GM12892 (cell line): ENCODE measurements at places on chromosomes 1 and 21.

DNA sequence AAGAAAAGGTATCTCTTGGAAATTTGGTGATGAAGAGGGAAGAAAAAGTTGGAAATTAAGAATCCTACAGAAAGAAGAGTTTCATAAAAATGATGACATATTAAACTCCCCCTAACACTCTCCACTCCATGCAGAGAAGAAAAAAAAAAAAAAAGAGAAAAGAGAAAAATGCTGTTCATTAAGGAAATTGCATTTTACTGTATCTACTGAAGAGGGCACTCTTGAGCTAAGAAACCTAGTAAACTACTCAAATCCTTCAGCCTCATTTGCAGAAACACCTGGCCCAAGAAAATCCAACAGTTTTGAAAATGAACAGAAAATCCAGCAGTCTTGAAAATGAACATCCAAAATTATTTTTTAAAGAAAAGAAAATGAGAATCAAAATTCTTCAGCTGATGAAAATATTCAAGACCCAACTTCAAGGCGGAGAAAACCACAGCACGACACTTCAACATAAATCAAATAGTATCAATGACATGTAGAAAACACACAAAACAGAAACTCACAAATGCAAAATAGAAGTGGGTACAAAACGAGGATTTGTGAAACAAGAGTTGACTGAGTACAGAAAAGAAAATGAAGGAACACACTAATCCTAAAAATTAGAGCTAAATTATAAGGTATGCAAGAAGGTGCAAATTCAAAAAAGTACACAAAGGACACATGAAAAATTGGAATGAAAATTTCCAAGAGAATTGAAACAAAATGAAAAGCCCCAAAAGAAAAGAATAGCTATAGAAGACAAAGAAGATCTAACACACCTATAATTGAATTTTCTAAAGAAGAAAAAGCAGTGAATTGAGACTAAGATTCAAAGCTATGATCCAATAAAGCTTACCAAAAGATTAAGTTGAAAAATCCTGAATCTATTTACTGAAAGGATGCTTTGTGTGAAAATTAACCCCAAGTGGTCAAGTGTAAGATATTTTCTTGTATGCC is 73.2 kb upstream of the DNAJC6 start:
- DNase-seq, result no peak

DNA sequence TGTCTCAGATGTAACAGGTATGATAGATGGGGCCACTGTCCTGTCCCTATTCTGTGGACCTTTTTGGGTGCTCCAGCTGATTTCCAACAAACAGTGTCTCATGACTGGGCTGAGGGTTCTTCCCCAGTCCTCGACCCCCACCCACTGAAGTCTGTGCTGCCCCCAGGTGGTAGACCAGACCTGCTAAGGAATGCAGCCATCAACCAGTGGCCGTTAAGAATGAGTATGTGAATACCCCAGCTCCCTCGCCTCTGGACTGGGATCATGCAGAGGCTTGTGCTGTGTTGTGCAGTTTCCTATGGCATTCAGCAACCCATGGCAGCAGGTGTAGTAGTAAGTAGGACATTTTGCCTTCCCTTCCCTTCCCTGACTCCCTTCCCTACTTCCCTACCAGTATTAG is 183.1 kb upstream of the KAZN start:
- DNase-seq, result no peak

DNA sequence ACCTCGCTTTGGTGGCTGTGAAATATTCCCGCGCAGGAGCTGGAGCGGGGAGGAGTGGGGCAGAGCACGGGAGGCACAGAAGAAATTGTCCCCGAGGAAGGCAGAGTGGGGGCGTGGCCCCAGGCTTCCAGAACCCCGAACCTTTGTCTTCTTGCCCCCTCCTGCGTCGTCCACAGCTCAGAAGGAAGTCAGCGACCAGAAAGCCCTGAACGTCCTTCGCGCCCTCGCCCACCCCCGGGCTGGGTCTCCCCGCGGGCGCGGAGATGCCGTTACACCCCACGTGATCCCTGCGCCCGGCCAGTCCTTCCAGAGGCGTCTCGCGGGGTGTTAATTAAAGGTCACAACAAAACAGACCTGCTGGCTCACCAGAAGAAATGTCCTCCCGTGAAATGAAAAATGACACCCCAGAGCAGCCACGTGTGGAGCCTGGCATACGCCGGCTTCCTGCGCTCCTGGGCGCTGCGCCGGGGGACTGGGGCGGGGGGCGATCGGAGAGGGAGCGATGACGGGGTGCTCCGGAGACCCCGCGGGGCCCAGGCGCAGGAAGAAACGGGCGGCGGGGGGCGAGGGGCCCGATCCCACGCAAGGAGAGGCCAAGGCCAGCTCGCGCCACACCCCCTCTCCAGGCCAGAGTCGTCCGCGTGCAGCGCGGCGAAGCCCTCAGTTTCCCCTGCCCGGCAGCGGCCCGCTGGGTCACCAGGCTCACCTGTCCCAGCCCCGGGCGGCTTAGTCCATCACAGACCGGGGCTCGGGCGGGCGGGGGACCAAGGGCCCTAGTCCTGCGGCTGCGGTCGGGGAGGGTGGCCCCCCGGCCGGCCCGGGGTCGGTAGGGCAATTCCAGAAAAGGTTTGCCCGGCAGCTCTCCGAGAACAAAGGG is 995 bp upstream of the KIF26B start:
- peak; percentile 18 for DNase-seq

DNA sequence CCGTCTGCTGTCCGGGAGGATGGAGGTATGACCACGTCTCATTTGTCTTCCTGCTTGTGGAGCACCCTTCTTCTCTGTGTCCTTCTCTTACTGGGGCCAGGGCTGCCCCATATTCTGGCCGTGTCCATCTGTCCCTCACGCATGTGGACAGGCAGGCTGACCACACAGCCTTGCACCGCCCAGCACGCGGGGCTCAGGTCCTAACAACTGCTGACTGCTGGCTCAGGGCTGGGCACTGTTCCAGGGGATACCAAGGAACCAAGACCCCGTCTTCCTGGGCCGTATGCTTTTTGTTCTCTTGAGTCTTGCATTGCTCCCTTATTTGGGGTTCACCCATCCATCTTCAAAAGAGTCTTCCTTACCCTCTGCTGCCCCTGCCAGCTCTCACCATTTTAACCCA is 17.5 kb upstream of the SPSB1 start:
- no peak for DNase-seq

GRCh38 chr1:95263450-95263849 is 29.4 kb downstream of the RWDD3 start:
- no peak for DNase-seq

- DNase-seq, result no peak
Measured at GRCh38 chr1:167631936-167632614, 2.0 kb downstream of the RCSD1 start.

- DNase-seq, result no peak
Measured at GRCh38 chr1:155969377-155969791, 9.0 kb downstream of the ARHGEF2 start.

- DNase-seq, result no peak
Measured at GRCh38 chr1:72498371-72498770, 216.0 kb upstream of the NEGR1 start.

- no peak for DNase-seq
Measured at GRCh38 chr1:206713070-206713469, 28.4 kb downstream of the MAPKAPK2 start.

- no peak for DNase-seq
Measured at GRCh38 chr1:93635614-93636543, 45.8 kb downstream of the BCAR3 start.

DNA sequence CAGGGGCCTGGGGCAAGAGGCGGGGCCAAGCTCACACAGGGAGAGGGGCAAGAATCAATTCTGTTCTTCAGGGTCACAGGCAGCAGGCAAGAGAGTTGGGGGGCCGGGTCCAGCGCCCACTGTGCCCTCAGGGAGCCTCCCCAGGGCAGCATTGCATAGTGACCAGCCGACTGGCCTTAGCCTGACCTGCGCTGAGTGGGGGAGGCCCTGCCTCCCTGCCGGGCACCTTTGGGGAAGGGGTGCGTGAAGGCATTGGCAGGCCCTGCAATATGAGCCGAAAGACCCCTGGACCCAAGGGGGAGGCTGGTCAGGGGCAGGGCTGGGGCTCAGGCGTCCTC is 12.2 kb downstream of the SCNN1D start:
- DNase-seq, result no peak

DNA sequence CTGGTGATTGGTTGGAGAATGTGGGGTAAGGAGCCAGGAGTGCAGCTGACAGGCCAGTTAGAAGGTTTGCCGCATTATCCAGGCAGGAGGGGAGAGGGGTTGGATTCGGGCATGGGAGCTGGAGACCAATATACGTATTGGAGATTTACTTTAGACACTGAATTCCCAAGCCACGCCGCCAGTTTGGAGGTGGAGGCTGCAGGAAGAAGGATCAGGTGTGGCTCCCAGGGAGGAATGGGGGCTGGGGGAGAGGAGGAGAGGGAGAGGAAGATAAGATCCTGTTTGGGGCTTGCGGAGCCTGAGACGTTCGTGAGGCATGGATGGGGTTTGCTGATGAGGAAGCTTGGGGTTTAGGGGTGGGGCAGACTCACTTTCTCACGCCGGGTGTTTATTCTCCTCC is 155.1 kb upstream of the IGSF21 start:
- no peak for DNase-seq

- no peak for DNase-seq
Measured at GRCh38 chr1:15994590-15995351, 9.3 kb upstream of the SRARP start.

DNA sequence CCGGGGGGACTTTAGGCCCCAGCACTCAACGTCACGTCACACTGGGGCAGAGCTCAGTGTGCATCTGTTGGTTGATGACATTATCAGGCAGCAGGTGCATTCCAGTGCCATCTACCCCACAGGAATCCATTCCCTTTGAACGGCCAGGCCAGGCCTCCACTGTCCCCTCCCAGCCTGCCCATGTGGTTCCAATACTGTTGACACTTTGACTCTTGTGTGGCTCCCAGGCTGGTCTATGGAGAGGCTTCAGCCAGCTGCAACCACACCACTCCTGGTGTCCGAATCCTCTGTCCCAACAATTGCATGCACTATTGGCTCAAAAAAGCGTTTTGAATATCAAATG is 92.0 kb upstream of the SIM2 start:
- no peak for DNase-seq

DNA sequence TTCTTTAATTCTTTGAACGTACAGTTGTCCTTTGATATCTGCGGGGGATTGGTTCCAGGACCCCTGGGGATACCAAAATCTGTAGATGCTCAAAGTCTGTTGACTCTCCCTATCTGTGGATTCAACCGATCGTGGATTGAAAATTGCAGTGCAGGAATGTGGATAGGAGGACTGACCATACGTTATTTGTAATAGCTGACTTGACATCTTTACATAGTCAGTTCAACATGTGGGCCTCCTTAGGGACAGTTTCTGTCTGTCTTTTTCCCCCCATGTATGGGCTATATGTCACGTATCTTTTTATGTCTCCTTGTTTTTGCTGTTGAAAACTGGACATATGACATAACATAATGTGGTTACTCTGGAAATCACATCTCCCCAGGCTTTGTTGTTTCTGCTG is 204.9 kb downstream of the DYRK1A start:
- DNase-seq, result no peak

DNA sequence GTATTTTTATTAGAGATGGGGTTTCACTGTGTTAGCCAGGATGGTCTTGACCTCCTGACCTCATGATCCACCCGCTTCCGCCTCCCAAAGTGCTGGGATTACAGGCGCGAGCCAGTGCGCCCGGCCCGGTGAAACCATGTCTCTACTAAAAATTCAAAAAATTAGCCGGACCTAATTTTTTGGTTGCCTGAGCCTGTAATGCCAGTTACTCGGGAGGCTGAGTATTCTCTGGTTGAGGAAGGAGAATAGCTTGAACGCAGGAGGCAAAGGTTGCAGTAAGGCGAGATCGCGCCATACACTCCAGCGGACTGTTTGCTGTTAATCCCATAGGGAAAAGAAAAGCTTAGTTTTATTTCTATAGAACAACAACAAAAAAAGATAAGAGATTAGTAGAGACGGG is 29.9 kb upstream of the HJV start:
- DNase-seq, result no peak

- no peak for DNase-seq
Measured at GRCh38 chr1:16207318-16208269, 4.9 kb downstream of the ARHGEF19 start.

- DNase-seq, result no peak
Measured at GRCh38 chr1:109060707-109061106, 15.1 kb downstream of the TAF13 start.

- DNase-seq, result no peak
Measured at GRCh38 chr1:82065916-82066315, 265.2 kb downstream of the ADGRL2 start.

GRCh38 chr1:45134461-45134873 is 71.9 kb downstream of the ZSWIM5 start:
- no peak for DNase-seq

DNA sequence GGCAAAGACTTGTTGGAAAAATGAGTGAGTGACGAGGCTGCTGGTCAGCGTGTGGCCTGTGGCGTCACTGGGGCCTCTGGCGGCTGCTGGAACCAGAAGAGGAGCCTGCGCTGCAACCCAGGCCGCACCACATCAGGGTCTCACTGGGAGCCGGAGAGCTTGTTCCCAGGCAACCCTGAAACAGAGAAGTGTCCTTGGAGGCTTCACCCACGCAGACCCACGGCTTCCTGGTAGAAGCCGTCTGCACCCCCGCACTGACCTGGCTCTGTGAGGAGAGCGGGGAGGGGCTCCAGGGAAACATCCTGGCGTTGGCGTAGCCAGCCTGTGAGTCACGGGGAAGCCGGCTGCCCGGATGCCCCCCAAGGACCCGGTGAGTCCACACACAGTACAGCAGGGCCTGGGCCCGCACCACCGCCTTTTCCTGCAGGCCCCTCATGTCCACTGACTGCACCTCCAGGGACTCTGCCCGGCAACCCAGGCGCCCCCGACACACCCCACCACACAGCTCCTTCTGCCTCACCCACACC is 57.4 kb downstream of the COL6A1 start:
- DNase-seq, result no peak

DNA sequence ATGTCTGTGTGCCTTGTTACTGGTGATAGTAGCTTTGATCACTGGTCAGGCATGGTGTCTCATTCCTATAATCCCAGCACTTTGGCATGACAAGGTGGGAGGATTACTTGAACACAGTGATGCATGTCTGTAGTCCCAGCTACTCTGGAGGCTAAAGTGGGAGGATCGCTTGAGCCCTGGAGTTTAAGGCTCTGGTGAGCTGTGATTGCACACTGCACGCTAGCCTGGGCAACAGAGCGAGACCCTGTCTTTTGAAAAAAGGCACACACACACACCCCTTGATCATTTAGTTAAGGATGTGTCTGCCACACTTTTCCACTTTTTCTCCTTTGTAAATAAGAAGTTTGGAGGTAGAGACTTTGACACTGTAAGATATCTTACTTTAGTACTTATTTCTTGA is 15.1 kb downstream of the MIGA1 start:
- no peak for DNase-seq

GRCh38 chr1:16174261-16174868 is 18.5 kb upstream of the EPHA2 start:
- no peak for DNase-seq

GRCh38 chr1:22680726-22681125 is 27.7 kb downstream of the C1QB start:
- DNase-seq, result no peak
